ENCODE measurements at places on chromosomes 6 and 20.

DNA sequence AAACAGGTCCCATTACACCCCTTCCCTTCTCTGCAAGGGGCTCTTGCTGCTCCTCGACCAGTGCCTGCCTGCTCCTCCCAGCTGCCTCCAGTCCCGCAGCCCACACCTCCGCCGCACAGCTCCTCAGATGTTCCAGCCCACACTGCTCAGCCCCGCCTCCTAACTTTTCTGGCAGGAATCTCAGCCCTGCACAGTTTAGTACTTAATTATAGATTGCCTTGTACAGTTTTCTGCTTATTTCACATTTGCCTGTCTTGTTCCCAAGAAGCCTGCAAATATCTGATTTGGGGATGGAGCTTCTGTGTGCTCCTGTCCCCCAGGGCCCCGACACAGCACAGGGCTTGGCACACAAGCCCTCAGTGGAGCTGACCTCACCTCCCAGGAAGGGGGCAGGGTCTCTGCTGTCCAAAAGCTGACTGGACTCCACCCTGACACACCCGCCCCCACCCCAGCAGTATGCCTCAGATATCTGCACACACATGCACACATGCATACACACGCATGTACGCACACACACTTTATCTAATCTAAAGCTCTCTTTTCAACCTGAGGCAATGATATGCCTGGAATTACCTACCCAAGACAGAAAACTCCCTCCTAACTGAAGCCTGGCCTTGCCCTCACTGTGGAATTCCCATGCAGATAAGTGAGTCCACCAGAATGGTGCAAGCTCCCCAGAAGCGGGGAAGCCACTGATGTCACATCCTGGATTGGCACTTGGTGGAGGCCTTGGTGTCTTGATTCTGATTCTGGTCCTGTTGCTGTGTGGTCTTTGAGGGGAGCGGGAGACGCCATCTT, 1.2 kb upstream of the PNPLA1 start:
- no peak for DNase-seq

GRCh38 chr6:2497922-2498623, 252.6 kb downstream of the MYLK4 start:
- no peak for DNase-seq

DNA sequence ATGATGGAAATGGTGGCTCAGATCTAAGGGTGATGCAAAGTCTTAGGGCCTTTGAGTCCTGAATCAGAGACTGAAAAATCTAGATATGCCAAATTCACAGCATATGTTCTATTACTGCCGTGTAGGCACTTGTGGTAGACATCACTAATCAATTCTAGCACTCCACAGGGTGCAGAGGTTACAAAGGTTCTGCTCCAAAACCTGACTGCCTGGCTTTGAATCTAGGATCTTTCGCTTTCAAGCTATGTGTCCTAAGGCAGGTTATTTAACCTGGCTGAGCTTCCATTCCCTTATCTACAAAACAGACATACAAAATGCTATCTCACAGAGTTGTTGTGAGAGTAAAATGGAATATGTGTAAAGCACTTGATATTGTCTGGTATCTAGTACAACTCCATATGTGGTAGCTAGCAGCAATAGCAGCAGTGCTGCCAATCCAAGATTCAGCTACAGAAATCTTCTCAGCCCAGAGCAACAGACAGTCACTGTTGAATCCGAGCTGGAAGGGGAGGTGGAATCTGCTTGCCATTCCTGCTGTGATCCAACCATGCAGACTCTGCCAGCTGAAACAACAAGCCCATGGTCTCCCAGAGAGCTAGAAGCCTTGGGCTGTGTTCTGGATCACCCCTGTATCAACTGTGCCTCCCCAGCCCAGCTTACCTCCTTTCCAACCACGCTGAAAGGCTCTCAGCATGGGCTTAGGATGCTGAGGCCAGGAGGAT, 206.9 kb downstream of the TFAP2C start:
- no peak for DNase-seq

GRCh38 chr6:136338486-136338885, 48.8 kb upstream of the BCLAF1 start:
- DNase-seq = no peak

- DNase-seq = no peak
Measured at GRCh38 chr20:61320691-61321425, 68.8 kb downstream of the CDH4 start.

- no peak for DNase-seq
Measured at GRCh38 chr20:44223721-44224120, 13.2 kb upstream of the OSER1 start.

DNA sequence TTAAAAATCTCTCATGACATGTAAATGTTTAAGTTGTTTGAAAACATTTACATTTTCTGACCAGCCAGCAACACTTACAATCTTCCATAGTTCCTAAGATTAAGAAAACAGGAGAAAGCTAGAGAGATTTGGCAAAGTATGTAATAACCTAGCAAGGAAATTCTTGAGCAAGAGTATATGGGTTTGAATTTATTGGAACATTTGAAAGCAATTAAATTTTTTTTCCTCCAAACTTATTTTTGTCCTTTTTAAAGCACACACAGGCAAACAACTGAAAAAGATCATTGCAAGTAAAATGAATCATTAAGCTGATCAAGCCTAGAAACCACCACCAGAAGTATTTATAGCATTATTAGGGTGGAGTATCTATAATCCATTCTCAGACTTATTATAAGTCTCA, 20.1 kb upstream of the ZNF217 start:
- no peak for DNase-seq

DNA sequence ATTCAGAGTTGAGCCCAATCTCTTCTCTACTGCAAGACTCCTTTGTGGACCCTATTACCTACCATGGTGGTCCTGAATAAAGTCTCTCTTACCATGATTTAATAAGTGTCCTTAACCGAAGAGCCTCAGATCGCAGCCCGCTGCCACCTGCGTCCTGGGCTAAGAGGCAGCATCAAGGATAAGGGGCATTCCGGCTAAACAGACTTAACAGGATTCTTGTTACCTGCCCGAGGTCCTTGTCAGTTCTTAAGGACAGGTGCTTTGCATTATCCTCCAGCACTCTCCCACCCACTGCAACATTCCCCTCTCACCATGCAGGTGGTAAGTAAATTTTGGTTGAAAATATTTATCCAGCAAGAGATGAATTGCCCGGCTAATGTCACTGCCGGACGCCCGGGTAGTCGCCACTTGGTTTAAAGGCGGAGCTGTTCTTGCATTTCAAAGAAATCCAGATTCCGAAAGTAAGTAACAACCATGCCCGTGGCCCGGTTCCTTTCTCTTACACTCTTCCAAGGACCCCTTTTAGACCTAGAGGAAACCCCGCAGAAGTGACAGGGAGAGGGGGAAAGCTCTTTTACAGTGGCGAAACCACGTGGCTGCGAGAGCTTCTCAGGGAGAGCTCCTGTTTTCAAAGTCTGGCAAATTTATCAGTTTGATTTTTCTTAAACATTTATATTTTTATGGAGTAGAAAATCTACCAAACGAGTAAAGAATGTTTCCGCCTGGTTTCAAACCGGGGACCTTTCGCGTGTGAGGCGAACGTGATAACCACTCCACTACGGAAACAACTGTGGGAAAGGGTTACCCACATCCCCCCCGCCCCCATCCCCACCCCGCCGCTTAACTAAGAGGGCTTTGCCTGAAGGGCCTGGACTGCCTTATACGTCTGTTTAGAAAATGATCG, 41.9 kb upstream of the PRSS16 start:
- DNase-seq = no peak

DNA sequence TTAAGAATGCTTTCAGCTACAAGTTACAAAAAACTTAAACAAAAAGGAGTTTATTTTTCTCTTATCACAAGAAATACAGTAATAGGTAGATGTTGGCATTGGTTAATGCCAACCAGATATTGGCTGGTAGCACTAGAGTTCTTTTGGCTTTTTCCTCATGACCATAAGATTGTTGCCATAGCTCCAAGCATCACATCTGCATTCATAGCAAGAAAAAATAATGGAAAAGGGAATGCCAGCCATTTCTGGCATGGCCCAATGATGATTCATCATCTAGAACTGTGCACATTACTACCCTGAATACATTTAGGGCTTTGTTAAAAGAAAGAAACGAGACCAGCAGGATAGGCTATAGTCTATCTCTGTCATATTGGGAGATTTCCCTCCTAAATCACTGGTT, 20.8 kb upstream of the SIRT5 start:
- DNase-seq = no peak

- DNase-seq = no peak
Measured at GRCh38 chr6:163793011-163793983, 378.8 kb downstream of the QKI start.

DNA sequence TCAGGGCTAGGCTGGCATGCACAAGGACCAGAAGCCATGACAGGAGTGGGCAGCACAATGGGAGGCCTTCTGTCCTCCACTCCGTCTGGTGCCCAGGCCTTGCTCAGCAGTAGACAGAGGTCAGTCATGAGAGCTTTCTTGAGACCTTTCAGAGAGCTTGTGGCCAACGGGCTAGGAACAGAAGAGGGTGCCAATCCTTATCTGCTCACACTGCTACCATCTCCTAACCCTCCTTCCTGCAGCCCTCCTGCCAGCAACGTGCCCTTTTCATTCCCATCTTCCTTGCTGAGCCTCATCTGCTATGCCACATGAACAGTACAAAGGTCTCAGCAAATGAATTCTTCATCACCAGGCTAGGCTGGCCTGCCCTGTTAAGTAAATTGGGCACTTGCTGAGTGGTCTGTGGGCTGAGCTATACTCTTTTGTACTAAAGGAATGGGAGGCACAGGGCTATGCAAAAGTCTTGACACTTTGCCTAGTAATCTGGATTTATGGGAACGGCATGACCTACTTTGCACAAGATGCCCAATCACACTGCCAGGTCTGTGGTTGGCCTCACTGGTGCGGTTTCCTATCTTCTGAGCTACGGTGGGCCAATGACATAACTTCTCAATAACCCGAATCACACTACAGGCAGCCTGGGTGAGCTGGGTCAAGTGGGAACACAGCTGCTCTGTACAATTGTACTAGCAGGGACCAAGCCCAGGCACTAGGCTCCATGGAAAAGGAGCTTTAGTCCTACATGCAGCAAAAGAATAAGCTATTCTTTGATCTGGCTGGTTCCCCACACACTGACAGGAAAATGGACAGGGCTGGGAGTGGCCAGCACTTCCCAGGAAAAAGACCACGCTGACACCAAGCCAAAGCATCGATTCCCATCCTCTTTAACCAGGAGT, 47.8 kb downstream of the ELOVL5 start:
- no peak for DNase-seq
